A172 (cell line): ENCODE measurements at places on chromosomes 6 and 20.

DNA sequence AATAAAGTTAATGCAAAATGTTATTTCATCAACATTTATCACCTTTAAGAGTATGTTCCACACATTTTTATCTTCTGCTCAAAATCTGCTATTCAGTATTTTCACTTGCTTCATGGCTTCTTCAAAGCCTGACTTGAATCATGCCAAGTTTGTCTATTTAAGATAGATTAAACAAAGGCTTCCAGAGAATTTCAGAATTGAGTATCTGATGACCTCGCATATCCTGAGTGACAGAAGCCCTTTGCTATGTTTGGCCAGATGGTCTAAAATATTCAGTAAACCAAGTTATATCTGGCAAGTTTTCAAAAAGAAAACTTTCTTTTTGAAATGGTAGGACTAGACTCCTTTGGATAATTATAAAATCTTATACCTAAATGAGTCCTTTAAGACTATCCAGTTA lies 348.9 kb upstream of the KCNQ5 start:
- no peak for DNase-seq

- peak; percentile 44 for DNase-seq
Observed at GRCh38 chr20:22728146-22728745, 143.9 kb upstream of the FOXA2 start.

- no peak for DNase-seq
Observed at GRCh38 chr6:123017104-123017682, 21.2 kb downstream of the CLVS2 start.

DNA sequence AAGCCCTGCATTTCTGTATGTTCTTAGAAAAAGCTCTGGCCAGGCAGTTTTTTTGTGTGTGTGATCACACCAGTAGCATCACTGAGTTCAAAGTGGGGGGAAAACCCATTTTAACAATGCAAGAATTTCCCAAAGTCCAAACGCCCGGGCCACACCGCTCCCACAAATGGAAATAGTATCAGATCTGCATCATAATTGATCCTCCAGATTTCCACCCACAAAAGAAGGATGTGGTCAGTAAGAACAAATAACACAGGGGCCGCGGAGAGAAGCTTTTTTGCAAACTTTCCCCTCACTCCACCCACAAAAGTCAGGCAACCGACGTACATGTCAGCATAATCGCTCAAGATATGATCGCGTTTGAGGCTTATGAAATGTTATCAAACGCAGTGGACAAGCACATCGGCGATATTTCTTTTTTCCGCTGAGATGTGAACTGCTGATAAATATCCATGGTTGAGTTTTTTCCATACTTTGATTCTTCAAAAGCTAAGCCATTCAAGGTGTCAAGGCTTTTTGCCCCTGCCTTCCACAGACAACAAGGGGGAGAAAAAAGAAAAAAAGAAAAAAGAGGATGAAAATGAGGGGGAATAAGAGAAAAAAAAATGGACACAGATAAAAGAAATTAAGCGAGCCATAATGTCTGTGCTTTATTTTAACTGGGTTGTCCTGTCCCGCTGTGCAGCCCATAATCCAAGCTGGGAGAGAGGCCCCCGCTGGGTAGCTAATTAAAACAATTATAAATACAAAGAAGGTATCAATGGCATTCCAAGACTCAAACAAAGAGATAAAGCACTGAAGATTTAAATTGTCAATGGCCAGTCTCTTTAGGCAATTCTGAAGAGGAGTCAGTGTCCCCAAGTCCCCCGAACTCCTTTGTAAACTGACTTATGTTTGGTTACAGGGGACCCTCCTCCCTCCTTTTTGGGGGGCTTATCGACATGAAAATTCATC lies 143.5 kb downstream of the ZFP64 start:
- peak; percentile 35 for DNase-seq

GRCh38 chr20:9203081-9203447 lies 134.2 kb downstream of the PLCB4 start:
- DNase-seq = peak; percentile 44

- DNase-seq = peak; percentile 25
Observed at GRCh38 chr20:23362392-23363256, 642 bp downstream of the GZF1 start.

DNA sequence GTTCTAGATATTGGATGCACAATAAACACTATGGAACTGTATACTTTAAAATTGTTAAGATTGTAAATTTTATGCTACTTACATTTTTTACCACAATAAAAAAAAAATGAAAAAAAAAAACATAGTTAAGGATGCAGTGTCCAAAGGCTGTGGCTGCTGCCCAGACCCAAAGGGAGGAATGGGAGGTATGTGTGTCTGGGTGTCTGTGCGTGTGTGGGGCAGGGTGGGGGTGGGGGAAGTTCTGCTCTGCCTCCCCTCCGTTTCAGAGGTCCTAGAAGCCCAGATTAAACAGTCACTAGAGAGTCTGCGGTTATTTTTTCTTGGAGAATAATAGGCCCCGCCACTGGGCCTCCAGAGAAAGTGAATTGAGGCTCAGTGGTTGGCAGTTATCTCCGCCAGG lies 136.4 kb upstream of the ARMC2 start:
- DNase-seq = no peak

DNA sequence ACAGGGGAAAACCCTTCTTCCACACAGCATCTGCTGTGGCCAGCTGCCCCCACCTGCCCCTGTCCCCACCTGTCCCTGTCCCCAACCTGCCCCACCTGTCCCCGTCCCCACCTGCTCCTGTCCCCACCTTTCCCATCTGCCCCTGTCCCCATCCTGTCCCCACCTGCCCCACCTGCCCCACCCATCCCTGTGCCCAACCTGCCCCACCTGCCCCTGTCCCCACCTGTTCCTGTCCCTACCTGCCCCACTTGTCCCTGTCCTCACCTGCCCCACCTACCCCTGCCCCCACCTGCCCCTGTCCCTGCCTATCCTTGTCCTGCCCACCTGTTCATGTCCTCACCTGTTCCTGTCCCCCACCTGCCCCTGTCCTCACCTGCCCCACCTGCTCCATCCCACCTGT lies 6.4 kb upstream of the MYT1 start:
- DNase-seq = no peak

- DNase-seq = no peak
Observed at GRCh38 chr6:133136177-133136880, 104.8 kb upstream of the EYA4 start.

DNA sequence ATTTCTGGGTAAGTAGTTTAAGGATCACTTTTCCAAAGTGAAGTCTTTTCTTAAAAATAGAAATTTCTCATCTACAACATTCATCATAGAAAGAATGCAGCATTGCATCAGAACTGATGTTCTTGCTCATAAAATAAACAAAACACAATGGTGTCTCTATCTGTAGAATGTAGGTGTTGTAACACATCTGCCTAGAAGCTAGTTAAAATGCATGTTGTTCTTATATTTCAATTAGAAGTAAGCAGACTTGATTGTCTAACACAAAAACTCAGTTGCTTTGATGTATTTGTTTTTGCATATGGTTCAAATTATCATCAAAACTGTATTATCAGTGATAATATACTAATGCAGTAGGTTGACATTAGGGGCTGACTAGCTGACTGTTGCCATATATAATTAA lies 654.7 kb upstream of the FLRT3 start:
- DNase-seq = peak; percentile 4
